ENCODE measurements at places on chromosomes 5 and 9. TPM values are rescaled to one million over a fixed set of nuclear protein-coding genes. Genes with fewer than 3 reads are reported as not detected.
A peak's percentile ranks its signal among the peaks of the same experiment; 100 is the strongest.

DNA sequence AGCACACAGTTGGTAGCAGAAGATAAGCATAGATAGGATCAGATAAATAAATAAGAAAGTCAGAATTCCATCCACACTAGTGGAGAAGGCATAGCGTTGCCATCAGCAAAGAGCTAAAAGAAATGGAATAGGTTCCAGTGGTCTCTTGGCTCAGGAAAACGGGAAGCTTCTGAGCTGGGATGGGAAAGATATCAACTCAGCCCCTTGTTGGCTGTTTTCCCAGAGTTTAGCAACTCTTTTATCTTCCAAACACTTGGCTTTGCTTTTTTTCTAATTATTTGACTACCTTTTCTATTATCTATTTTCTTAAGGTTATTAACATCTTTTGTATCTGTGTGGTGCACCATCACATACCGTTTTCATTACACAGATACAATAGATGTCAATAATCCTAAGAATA, 445.7 kb upstream of the TRPC7 start:
- no peaks in the 10 kb centered on the region for H3K36me3 ChIP-seq
- H3K27ac ChIP-seq = no peak overlapping the region
- no peak overlapping the region for H3K4me3 ChIP-seq
- H3K4me1 ChIP-seq = peaks cover 6% of the 10 kb centered on the region
- H3K27me3 ChIP-seq = no peaks in the 10 kb centered on the region

DNA sequence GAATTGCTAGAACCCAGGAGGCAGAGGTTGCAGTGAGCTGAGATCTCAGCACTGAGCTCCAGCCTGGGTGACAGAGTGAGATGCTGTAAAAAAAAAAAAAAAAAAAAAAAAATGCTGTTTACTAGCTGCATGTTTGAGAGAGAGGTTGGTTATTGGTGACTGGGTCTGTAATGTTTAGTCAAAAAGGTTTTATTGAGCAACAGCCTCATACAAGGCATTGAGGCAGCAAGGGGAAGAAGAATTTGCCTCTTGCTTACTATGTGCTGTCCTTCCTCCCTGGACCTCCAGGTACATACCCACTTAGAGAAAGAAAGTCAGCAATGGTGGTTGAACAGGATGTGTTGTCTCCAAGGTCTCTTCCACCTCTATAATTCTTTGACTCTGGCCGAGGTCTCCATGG, 140.7 kb upstream of the SPRY4 start:
- H3K27ac ChIP-seq = no peak overlapping the region
- no peak overlapping the region for H3K4me3 ChIP-seq
- peaks cover 4% of the 10 kb centered on the region for H3K4me1 ChIP-seq
- H3K36me3 ChIP-seq = no peaks in the 10 kb centered on the region

GRCh38 chr9:80082213-80082612, 510.4 kb downstream of the TLE4 start:
- peaks cover 2% of the 10 kb centered on the region for H3K4me1 ChIP-seq
- no peak overlapping the region for H3K4me3 ChIP-seq
- H3K27ac ChIP-seq = no peak overlapping the region
- no peak for DNase-seq
- H3K36me3 ChIP-seq = peaks cover 2% of the 10 kb centered on the region
- no peaks in the 10 kb centered on the region for H3K27me3 ChIP-seq

DNA sequence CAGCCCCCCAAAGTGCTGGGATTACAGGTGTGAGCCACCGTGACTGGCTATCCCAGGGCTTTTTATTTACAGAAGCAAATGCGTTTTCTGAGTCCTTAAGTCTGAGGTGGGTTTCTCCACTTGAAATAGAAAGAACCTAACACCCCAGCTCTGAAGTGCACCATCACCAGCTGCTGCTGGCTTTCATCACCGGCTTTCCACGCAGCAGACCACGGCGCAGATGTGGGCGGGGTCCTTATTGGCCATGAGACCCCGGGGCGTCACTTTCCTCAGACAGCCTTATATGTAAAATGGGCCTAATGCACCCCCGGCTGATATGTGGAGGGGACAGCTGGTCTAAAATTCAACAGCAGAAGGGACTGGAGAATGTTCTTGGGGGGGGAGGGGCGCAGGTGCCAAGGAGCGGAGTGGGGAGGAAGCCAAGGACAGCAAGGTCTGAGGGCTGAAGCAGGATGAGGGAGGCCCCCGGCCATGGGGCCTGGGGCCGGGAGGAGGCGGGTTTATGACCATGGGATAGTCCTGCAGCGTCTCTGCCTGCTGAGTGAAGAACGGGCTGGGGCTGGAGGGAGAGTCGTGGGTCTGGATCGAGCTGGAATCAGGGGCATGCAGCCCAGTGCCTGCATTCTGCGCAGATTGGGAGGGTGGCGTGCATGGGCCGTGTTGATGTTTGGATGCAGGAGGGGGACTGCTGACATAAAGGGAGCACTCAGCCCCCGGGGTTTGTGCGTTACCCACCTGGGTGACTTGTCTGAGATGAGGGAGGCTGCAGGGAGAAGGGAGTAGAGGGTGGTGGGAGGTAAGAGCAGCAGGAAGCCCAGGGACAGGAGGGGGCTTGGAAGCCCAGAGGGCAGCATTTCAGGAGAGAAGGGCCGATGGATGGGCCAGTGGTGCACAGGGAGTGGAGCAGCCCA, 30.2 kb downstream of the RASGEF1C start:
- H3K36me3 ChIP-seq = no peaks in the 10 kb centered on the region
- peaks cover 7% of the 10 kb centered on the region for H3K4me1 ChIP-seq
- DNase-seq = peak; percentile 77

DNA sequence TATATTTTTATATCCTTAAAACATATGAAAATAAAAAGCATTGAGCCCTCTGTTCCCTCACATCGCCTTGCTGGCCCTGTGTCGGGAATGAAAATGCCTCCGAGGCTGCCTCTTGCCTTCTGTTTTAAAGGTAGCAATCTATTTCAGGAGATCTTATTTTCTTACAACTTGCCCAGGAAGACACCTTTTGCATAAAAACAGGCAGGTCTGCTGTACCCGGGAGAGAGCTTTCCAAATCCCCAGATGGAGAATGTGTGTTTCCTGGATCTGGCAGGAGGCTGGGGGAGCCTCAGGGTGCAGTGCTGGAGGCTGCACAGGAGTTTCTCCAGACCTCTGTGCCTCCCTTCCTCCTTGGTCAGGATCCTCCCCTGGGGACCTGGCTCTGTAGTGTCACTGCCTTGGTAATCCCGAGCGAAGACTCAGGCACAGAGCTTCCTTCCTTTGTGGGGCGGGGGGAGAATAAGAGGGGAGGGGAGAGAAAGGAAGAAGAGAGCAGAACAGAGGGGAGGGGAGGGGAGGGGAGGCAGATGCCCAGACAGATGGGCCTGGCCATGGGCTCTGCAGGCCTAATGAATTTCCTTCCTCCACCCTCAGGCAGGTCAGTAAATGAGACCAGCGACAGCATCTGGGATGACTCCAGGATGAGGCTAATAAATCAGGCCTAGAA, 104.0 kb upstream of the BOD1 start:
- no peak for DNase-seq
- peak overlapping the region; percentile 12 for H3K27ac ChIP-seq
- no peak overlapping the region for H3K4me3 ChIP-seq
- peaks cover 29% of the 10 kb centered on the region for H3K4me1 ChIP-seq

DNA sequence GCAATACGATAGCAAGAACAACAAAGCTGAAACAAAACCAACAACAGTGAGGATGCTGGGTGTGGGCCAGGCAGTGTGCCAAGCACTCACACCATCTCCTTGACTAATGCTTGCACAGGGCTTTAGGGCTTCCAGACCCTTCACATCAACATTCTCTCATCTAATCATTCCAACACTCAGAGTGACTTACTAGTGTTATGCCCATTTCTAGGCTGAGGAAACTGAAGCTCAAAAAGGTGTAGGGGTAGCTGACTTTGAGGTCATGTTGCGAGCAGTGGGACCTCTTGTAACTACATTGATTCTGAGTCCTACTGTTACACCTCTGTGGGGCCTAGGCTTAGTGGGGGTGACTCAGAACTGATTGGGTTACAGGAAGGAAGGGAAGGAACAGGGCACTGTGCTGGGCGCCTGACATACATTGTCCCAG, 9.7 kb downstream of the ANGPTL2 start:
- no peak overlapping the region for H3K4me3 ChIP-seq
- H3K27ac ChIP-seq = peak overlapping the region; percentile 71
- no peaks in the 10 kb centered on the region for H3K27me3 ChIP-seq
- peaks cover 18% of the 10 kb centered on the region for H3K4me1 ChIP-seq

GRCh38 chr5:81838307-81838906, 87.5 kb upstream of the SSBP2 start:
- no peak overlapping the region for H3K4me3 ChIP-seq
- no peak overlapping the region for H3K27ac ChIP-seq

DNA sequence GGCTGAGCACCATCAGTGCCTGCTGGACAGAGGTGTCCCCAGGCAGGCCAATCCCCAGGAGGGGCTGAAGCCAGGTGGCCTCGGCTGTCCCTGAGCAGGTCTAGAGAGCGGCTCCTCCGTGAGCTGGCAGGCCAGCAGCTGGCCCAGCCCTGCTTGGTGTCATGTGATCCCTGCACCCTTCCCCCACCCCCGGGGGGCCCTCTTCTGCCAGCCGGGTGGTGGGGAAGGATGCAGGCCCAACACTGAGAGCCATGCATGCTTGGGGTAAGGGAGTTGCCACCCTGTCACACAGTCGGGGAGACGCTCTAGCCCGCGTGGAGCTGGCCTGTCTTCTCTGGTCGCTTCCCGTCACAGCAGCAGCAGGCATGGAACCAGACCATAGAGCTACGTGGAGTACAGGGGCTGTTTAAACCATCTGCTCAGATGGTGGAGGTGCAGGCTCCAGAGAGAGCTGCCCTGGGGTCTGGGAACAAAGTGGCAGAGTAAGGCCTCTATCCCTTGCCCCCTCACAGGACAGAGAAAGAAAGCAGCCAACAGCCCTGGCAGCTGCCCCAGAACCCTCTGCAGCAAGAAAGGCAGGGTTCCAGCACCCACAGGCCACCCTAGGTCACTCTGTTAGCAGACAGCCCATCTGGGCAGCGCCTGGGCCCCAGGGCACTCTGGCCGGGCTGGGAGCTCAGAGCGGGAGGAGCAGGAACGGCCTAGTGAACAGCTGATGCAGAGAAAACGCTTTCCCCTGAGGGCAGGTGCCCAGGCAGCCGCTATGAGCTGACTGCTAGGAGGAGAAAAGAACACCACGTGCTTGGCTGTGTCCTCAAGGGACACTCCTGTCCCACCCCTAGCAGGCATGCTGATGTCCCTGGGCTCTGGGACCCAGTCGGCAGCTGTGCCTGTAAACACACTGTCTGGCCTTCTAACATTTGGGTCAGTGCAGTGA, 6.8 kb downstream of the RALGDS start:
- peak overlapping the region; percentile 88 for H3K27ac ChIP-seq
- H3K4me1 ChIP-seq = peaks cover 56% of the 10 kb centered on the region
- peak; percentile 90 for DNase-seq
- peak overlapping the region; percentile 26 for H3K4me3 ChIP-seq
- no peaks in the 10 kb centered on the region for H3K27me3 ChIP-seq
- H3K36me3 ChIP-seq = peaks cover 9% of the 10 kb centered on the region

GRCh38 chr9:93620881-93621820, 44.8 kb downstream of the PHF2 start:
- H3K36me3 ChIP-seq = no peaks in the 10 kb centered on the region
- no peak for DNase-seq
- no peak overlapping the region for H3K4me3 ChIP-seq
- H3K4me1 ChIP-seq = peaks cover 2% of the 10 kb centered on the region
- H3K27ac ChIP-seq = no peak overlapping the region
- no peaks in the 10 kb centered on the region for H3K27me3 ChIP-seq

GRCh38 chr5:75512383-75513074, 838 bp downstream of the POLK start:
- H3K27ac ChIP-seq = peak overlapping the region; percentile 98
- H3K27me3 ChIP-seq = no peaks in the 10 kb centered on the region
- DNase-seq = no peak
- peak overlapping the region; percentile 99 for H3K4me3 ChIP-seq
- H3K4me1 ChIP-seq = peaks cover 44% of the 10 kb centered on the region

C1QTNF2 gene
- 0.16 TPM for total RNA-seq

INSL6 gene
- total RNA-seq = not detected

TMEM252 gene
- not detected for total RNA-seq

SPATA31A3 gene
- total RNA-seq = not detected

SVEP1 gene
- total RNA-seq = 2.8 TPM
